ENCODE measurements at places on chromosomes 6 and 20.

- no peak for DNase-seq
Measured at GRCh38 chr20:53059848-53060247, 87.7 kb downstream of the TSHZ2 start.

- DNase-seq, result no peak
Measured at GRCh38 chr6:86856379-86856778, 80.9 kb upstream of the HTR1E start.

GRCh38 chr6:90144396-90144795, 152.2 kb downstream of the BACH2 start:
- DNase-seq, result no peak

DNA sequence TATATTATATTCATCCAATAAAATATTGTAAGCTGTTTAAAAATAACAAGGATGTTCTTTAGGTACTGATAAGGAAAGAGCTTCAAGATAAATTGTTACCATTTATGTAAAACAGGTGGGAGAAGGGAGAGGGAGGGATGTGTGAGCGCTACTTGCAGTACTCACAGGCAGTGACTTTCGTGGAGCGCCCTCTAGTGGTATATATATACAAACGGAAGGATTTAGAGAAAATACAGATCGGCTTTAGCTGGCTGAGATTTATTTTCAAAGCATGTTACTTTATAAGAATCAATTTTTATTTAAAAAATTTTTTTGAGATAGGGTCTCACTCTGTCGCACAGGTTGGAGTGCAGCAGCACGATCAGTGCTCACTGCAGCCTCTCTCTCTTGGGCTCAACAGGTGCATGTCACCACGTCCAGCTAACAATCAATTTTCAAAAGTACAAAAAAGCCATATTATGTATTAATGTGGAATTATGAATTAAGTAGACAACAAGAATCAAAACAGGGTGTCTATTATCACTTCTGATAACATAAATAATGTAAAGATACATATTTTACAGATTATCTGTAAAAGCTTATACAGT, 3.3 kb upstream of the MOG start:
- DNase-seq, result no peak

DNA sequence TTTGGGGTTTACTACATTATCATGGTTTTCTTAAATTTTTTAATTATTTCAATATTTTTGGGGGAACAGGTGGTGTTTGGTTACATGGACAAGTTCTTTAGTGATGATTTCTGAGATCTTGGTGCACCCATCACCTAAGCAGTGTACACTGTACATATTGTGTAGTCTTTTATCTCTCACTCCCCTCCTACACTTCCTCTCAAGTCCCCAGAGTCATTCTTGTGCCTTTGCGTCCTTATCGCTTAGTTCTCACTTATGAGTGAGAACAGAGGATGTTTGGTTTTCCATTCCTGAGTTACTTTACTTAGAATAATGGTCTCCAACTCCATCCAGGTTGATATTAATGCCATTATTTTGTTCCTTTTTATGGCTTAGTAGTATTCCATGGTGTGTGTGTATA, 130.9 kb upstream of the CD93 start:
- DNase-seq, result no peak
